ENCODE measurements at places on chromosomes 11 and 22. TPM values are rescaled to one million over a fixed set of nuclear protein-coding genes. Genes with fewer than 3 reads are reported as not detected.

DNA sequence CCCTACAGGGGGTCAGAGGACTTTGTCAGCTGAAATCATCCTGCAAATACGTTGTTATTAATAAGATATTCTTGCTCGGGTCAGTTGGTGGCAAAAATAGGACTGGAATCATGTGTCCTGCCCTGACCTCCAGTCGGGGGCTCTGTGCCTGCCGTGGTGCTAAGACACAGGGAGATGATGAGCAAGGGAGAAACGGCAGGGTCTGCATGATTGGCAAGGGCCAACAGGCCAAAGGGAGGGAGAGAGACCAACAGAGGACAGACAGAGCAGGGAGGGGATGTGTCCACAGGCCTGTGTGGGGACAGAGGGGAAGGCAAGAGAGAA is 10.4 kb upstream of the TSKU start:
- H3K4me1 ChIP-seq = peaks cover 19% of the 10 kb centered on the region
- no peak overlapping the region for H3K27ac ChIP-seq
- H3K36me3 ChIP-seq = no peaks in the 10 kb centered on the region
- no peak overlapping the region for H3K4me3 ChIP-seq
- no peaks in the 10 kb centered on the region for H3K27me3 ChIP-seq

GRCh38 chr22:44752285-44753188 is at the start of gene ARHGAP8:
ARHGAP8 (plus strand) TSS chr22:44752575; CDS start chr22:44786528, 33,953 bp downstream.
- H3K4me1 ChIP-seq = peaks cover 13% of the 10 kb centered on the region
- H3K27ac ChIP-seq = no peak within 1 kb of the TSS
- no peaks in the 10 kb centered on the region for H3K36me3 ChIP-seq
- DNase-seq = peak; percentile 53
- H3K27me3 ChIP-seq = peaks cover 41% of the 10 kb centered on the region
- H3K4me3 ChIP-seq = no peak within 1 kb of the TSS

- no peaks in the 10 kb centered on the region for H3K4me1 ChIP-seq
- no peaks in the 10 kb centered on the region for H3K36me3 ChIP-seq
- DNase-seq = no peak
- no peaks in the 10 kb centered on the region for H3K27me3 ChIP-seq
Observed at GRCh38 chr11:88206751-88207150, 31.5 kb upstream of the RAB38 start.

DNA sequence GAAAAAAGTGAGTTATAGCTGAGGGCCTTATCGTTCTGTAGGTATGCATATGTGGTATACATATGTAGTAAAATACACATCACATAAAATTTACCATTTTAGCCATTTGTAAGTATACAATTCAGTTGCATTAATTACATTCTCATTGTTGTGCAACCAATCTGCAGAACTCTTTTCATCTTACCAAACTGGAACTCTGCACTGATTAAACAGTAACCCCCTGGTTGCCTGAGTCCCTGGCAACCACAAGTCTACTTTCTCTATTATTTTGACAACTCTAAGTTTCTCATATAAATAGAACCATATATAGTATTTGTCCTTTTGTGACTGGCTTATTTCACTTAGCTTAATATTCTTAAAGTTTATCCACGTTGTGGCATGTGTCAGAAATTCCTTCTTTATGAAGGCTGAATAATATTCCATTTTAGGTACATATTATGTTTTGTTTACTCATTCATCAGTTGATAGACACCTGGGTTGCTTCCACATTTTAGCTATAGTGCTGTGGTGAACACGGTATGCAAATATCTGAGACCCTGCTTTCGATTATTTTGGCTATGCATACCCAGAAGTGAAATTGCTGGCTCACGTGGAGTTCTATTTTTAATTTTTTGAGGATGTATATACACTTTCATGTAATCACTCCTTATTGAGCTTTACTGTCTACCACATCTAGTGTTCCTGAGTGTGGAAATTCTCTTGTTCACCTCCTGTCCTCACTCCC is 1.6 kb upstream of the DDX10 start:
- no peak for DNase-seq
- peaks cover 19% of the 10 kb centered on the region for H3K4me1 ChIP-seq
- no peaks in the 10 kb centered on the region for H3K27me3 ChIP-seq

GRCh38 chr11:91164452-91164822 is 941.6 kb upstream of the CHORDC1 start:
- DNase-seq = no peak
- no peaks in the 10 kb centered on the region for H3K4me1 ChIP-seq
- no peaks in the 10 kb centered on the region for H3K27me3 ChIP-seq
- no peak overlapping the region for H3K27ac ChIP-seq

DNA sequence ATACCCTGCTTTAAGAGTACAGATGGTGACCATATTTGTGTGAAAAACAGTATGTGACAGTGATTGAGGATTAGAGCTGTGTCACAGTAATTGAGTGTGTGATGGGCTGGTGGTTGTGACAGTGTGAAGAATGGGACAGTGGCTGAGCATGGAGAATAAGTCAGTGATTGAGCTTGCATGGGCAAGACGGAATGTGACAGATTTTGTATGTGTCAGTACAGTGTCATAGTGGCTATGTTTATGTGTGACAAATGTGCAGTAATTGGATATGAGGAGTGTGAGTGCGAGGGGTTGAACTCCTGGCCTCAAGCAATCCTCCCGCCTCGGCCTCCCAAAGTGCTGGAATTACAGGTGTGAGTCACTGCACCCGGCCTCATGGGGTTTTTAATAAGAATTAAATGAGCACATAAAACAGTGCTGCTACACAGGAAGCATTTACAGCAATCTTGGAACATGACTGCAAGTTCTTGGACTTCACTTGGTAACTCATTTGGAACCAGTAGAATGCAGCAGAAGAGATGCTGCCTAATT is 583 bp upstream of the RRAS2 start:
- no peak overlapping the region for H3K27ac ChIP-seq
- H3K36me3 ChIP-seq = no peaks in the 10 kb centered on the region
- peak overlapping the region; percentile 69 for H3K4me3 ChIP-seq
- H3K4me1 ChIP-seq = peaks cover 13% of the 10 kb centered on the region
- no peak for DNase-seq

SYCE3 gene
- not detected for total RNA-seq

KRTAP5-9 gene
- total RNA-seq = not detected

APOA1 gene
- 0.77 TPM for total RNA-seq

PLA2G3 gene
- not detected for total RNA-seq
